ENCODE measurements at places on chromosomes 7 and 10.
A peak's percentile ranks its signal among the peaks of the same experiment; 100 is the strongest.

DNA sequence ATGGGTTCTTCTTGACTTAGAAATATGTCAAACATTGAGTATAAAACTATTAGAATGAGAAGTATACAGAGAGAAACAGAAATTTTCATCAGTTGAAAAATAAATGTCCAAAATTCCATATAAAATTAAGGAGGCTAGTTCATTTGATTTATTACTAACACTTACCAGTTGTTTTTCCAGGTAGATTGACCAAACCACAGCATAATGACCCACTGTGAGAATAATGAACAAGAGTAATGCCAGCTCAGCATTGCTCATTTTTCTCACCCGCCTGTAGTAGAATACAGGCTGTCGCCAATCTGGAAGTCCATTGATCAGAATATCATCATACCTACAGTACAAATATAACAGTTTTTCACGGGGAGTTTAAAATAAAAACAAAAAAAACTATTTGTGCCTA, 82.9 kb downstream of the DNAJC1 start:
- DNase-seq: no peak

- DNase-seq: peak; percentile 65
Measured at GRCh38 chr7:146090023-146090645, 26.5 kb upstream of the CNTNAP2 start.

- no peak for DNase-seq
Measured at GRCh38 chr10:100104300-100104699, 22.6 kb upstream of the CPN1 start.

GRCh38 chr7:152341039-152341913, 94.5 kb downstream of the KMT2C start:
- DNase-seq: peak; percentile 71

- no peak for DNase-seq
Measured at GRCh38 chr7:132573251-132573955, 2.9 kb downstream of the PLXNA4 start.

DNA sequence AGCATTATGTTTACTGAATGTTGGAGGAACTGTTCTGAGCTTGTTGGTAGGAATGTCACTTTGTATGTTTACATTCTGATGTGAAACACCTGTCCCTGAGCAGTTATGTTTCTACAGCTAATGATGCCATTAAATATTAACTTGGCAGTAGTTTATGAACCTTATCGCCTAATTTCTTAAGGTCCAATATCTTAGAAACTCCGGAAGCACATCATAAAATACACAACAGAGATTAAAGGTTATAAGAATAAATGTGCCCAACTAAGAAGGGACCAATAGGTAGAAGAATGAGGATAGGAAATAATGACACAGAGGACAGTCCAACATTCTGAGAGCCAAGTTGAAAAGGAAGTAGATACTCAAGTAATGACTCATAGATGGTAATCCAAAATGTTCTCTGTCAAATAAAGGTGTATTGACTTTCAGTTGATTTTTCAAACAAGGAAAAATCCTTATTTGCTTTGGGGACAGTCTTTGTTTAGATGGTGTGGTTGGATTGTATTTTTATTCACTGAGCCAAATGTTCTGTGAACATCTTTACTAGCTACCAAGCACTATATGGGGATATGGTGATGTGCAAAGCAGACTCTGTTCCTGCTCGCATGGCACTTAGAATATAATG, 31.9 kb downstream of the LCOR start:
- no peak for DNase-seq

DNA sequence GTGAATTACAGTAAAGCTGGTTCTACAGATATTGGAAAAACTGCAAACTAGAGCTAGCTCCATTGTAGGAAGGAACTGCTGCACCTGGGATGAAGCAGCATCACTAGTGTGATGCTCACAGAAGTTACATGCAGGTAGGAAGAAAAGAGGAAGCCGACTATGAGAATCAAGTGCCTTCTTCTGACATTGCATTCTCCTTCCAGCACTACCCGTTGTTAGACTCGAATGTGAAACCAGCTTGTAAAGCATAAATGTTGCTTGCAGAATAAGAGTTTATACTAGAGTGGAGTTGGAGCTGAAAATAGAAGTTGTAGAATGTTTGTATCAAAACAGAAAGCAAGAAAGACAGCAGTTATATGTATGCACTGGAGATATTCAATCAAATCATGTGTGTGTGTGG, 49.9 kb downstream of the TRIM24 start:
- no peak for DNase-seq

DNA sequence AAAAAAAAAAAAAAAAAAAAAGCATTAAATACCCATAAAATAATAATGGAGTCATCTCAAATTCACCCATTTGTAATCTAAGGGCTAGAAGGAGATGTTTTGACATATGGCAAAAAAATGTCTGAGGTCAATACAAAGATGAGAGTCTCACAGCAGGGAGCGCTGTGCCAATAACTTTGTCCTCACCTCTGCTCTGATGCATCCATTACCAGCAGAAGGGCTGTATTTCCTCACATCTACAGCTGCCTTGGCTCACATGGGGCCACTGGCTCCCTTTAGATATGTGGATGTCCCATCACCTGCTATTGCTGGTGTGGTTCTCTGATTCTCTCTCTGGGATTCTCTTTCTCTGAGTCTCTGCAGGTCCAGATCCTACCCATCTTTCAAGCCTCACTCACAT, 90.3 kb upstream of the FAM133B start:
- no peak for DNase-seq

GRCh38 chr7:33720139-33720538, 185.2 kb upstream of the BMPER start:
- no peak for DNase-seq

GRCh38 chr7:11726794-11727155, 105.2 kb downstream of the THSD7A start:
- no peak for DNase-seq

DNA sequence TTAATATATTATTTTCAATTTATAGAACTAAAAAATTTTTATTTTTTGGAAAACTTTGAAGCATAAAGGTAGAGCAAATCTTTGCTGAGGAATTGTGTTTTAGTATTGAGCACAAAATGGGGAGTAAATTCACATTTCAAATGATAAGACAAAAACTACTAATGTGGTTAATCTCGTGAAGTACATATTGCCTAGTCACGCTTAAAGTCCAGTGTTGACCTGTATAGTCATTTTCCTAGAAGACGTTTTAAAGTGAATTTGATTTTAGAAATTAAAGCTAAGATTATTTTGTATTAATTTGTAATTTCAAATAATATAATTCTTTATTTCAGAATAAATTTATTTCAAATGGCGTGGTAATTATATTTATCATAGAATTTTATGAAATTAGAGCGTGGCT, 57.2 kb upstream of the MSRB2 start:
- DNase-seq: no peak

- no peak for DNase-seq
Measured at GRCh38 chr10:43128331-43128730, 9.9 kb upstream of the CSGALNACT2 start.

DNA sequence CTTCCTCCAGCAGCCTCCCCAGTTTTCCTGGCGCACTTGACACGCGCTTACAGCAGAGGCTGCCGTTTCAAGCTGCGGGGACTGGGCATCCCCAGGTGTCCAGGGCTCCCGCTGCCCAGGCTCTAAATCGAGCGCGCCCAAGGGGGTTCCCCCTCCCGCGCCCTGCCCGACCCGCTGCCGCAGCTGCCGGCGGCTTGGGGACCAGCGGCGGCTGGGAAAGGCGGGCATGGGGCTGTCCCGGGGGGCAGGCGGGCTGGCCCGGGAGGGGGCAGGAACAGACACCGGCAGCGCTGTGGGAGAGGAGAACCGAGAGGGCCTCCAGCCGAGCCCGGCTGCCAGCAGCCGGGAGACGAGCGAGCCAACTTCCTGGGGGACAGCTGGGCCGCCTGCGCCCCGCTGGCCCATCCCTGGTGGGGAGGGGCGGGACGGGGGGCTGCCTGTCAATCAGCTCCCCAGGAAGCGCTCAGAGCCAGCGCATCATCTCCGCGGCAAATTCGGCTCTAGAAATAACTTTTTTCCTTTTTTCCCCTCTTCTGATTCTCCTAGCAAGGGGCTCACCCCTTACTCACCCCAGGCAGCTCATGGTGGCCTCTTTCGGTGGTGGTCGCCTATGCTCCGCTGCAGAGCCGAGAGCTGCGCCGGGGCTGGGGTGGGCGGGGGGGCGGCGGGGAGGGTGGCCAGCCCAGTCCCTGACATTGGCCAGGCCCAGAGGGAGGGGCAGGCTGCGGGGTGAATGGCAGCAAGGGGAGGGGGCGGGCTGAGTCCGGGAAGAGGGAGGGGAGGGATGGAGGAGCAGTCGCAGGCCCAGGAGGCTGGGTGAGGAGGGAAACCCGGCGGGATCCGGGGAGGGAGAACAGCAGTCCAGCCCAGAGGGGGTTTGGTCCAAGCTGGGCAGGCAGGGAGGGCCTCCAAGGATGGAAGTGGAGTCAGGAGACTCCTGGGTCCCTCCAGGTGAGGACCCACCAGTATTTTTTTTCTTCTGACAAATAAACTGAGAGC, 14.7 kb downstream of the GRID2IP start:
- no peak for DNase-seq

DNA sequence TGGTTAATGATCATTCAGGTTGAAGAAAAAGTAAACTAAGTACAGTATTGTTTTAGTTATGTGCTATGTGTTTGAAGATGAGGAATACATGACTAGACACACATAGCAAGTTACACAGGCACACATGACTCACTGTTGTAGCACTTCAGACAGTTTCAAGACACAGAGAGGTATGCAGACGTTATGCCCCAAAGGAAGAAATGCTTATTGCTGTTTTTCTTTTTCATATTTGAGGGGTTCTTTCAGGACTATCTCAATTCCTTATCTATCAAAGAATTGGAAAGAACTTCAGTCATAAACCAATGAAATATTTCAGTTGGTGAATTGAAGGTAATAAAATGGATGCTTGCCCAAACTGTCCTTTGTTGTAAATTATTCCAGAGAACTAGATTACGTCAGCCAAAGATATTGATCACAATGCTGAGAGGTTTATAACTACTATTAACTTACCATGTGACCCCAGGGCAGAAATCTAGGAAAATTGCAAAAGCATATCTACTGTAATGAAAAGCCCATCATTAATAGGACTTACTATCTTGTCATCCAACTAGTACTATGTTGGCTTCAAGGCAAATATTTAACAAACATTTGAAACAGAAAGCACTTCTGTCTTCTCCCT, 61.2 kb upstream of the CAPZA2 start:
- DNase-seq: no peak

DNA sequence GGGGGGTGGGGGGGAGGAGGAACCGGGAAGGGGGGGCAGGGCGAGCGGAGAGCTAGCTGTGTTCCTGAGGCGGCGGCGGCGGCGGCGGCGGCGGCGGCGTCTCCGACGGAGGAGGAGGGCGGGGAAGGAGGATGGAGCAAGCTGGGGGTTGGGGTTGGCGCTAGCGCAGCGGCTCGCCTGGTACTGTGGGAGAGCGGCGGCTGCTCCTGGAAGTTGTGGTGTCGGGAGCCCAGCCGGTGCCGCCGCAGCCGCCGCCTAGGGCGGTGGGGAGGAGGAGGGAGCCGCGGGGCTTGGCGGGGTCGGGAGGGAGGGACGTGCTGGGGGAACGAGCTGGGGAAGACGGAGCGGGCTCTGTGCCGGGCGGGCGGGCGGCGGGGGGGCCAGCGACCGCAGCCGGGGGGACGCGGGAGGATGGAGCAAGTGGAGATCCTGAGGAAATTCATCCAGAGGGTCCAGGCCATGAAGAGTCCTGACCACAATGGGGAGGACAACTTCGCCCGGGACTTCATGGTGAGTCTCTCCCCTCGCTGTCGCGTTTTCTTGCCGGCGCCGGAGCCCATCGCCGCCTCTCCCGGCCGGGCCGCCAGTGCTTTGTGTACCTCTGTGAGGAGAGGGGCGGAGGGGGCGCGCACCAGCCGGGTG, at the start of gene PTPN12:
TSS of gene PTPN12 (plus strand) at position 160 of the 642 bp plus-strand sequence. CDS start at position 412, 252 bp downstream.
- DNase-seq: peak; percentile 97
